ENCODE measurements at places on chromosomes 11 and 22. TPM values are rescaled to one million over a fixed set of nuclear protein-coding genes. Genes with fewer than 3 reads are reported as not detected.

KCNQ1 gene
- 20.9 TPM for polyA plus RNA-seq

DNA sequence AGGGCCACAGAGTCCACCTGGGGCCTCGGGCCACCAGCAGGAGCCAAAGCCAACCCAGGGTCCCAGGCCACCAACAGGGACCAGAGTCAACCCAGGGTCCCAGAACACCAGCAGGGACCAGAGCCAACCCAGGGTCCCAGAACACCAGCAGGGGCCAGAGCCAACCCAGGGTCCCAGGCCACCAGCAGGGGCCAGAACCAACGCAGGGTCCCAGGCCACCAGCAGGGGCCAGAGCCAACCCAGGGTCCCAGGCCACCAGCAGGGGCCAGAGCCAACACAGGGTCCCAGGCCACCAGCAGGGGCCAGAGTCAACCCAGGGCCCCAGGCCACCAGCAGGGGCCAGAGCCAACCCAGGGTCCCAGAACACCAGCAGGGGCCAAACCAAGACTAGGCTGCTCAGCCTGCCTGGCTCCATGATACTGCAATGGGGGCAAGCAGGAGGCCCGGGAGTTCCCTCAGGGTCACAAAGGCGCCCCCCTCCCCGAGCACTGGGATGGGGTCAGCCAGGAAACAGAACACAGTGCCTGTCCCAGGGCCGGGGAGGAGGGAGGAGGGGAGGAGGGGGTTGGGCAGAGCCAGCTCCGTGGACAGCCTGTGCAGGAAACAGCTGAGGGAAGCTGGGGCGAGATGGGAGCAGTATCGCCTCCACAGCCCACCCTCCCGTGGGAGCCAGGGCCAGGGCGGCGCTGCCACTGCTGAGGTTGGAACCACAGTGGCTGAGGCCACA is 62.0 kb upstream of the PRR5 start:
- H3K36me3 ChIP-seq: no peaks in the 10 kb centered on the region
- DNase-seq: no peak
- no peak overlapping the region for H3K27ac ChIP-seq

DNA sequence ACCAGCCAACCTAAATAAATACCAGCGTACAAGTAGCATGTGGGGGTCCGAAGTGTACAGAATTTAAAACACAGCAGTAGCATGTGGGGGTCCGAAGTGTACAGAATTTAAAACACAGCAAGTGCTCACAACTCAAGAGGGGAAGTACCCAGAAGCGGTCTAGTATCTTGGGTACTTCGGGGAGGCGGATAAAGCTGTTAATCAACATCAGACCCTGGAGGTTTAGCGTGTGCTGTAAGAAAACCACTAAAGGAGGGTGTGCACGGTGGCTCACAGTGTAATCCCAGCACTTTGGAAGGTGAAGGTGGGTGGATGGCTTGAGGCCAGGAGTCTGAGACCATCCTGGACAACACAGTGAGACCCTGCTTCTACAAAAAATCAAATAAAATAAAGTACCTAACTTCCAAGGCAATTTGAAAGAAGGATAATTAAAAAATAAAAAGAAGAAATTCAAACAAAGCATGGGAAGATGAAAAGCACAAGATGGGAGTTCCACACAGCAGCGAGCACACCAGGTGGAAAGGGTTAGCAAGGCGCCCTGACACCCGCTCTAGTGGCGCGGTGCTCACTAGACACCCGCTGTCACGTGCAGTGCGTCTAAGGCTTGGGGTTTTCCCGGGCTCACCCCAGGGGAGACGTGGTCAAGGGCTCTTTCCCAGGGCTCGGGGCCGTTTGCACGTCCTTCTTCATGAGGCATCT is 35.0 kb upstream of the MOB2 start:
- H3K4me1 ChIP-seq: peaks cover 9% of the 10 kb centered on the region
- H3K27ac ChIP-seq: no peak overlapping the region
- H3K36me3 ChIP-seq: no peaks in the 10 kb centered on the region

DNA sequence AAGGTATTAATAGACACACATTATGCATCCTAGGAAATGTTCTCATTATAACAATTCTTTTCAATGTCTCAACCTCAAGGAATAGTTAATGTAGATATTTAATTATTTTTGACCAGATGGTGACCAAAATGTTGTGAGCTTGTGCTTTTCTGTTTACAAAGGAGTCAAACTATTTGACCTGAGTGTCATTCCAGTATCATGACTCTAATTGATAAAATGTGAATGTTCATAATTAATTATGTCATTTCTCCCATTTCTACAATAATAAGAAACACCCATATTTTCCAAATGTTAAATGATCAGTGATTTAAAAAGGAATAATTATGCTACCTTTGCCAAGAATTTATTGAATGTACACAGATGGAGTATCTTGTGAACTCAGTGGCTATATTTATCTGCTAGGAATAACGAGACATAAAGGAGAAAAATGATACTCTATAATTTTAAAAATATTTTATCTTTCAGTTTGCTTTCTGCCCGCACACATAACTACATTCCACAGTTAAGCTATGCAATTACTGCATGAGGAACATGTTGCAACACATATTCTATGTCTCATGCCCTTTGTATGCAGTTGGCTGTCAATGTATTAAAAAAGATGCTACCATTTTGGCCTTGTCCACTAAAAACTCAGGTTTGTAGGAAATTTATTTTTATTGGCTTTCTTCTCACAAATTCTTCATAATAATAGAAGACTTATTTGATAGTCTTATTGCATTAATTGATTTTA is 376.7 kb upstream of the CCDC179 start:
- DNase-seq: no peak
- no peak overlapping the region for H3K4me3 ChIP-seq
- no peak overlapping the region for H3K27ac ChIP-seq
- no peaks in the 10 kb centered on the region for H3K27me3 ChIP-seq

DNA sequence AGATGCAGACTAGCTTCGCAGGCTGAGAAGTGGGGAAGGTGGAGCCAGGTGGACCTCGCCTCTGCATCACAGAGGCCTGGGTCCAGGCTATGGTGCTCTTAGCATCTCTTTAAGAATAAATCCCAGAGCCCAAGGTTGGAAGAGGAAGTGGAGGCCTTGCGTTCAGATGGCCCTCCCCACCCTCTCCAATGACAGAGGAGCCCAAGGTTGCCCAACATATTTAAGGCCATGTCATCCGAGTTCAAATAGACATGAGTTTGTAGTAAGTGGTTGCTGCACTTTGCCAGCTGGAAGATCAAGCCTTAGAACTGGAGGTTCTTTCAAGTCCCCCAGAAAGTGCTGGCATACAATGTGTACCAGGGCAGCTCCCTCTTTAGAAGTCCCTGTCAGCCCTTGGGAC is 47.1 kb upstream of the HORMAD2 start:
- no peak overlapping the region for H3K4me3 ChIP-seq
- H3K36me3 ChIP-seq: peaks cover 8% of the 10 kb centered on the region
- H3K4me1 ChIP-seq: no peaks in the 10 kb centered on the region
- no peak overlapping the region for H3K27ac ChIP-seq

DNA sequence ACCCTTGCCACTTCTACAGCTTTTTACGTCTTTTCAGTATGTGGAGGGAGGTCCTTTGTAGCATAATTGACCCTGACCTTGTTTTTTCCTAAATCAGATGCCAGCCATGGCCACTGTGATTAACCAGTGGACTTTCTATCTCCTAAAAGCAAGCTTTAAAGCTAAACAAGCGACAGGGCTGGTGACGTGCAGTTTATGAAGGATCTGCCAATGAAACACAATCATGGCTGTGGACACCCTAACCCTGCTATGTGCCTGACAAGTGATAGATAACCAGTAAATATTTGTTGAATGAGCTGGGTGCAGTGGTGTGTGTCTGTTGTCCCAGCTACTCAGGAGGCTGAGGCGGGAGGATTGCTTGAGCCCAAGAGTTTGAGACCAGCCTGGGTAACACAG is 64.2 kb downstream of the LIF start:
- no peak overlapping the region for H3K27ac ChIP-seq
- H3K4me3 ChIP-seq: no peak overlapping the region
- no peak for DNase-seq
- no peaks in the 10 kb centered on the region for H3K27me3 ChIP-seq
- no peaks in the 10 kb centered on the region for H3K36me3 ChIP-seq
- H3K4me1 ChIP-seq: no peaks in the 10 kb centered on the region

GRCh38 chr11:120197251-120197891 is 13.5 kb upstream of the OAF start:
- no peak overlapping the region for H3K27ac ChIP-seq
- H3K36me3 ChIP-seq: no peaks in the 10 kb centered on the region
- H3K27me3 ChIP-seq: no peaks in the 10 kb centered on the region
- DNase-seq: no peak

LMNTD2 gene
- 2.3 TPM for polyA plus RNA-seq

DNA sequence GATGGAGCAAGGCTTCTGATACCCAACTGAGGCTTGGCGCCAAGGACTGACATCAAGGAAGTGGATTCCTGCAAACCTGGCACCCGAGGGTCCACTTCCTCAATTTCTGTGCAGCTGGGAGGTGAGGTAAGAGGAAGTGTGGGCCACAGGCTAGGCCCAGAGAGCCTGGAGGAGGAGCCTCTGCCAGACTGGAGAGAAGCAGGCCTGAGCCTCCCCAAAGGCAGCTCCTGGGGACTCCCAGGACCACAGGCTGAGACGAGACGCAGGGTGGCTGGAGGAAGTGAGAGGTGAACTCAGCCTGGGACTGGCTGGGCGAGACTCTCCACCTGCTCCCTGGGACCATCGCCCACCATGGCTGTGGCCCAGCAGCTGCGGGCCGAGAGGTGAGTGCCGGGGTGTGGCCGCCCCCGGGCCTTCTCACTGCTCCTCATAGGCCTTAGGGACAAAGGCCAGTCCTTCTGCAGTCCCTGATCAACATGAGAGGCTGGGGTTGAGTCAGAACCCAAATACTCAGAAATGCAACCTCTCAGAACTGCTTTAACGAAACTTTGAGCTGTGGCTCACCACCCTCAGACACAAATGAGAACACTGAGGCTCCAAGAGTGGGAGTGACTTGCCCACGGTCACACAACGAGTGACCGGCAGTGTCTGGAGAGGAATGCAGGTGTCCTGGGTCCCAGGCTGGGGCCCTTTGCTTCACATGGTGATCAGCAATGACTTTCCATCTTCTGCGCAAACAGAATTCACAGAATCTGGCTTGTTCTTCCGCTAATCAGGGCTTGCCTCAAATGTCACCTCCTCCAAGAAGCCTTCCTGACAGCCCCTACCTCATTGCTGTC is at the start of gene NCF4:
Gene NCF4 (plus strand): TSS at position 186 of the 839 bp plus-strand sequence. CDS start 166 bp downstream, at position 352.
- H3K27ac ChIP-seq: no peak within 1 kb of the TSS
- no peak within 1 kb of the TSS for H3K4me3 ChIP-seq
- H3K27me3 ChIP-seq: no peaks in the 10 kb centered on the region
- peaks cover 3% of the 10 kb centered on the region for H3K4me1 ChIP-seq

DNA sequence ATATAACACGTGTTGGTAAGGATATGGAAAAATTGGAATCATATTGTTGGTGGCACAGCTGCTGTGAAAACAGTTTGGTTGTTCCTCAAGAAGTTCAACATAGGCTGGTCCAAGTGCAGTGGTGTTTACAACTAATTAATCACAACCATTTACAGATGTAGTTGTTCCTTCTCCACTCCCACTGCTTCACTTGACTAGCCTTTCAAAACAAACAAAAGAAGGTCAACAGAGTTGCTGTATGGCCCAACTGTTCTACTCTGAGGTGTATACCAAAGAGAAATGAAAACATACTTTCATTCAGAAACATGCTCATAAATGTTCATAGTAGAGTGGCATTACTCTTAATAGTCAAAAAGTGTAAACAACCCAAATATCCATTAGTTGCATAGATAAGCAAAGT is 36.6 kb upstream of the ACAT1 start:
- no peaks in the 10 kb centered on the region for H3K4me1 ChIP-seq
- H3K27me3 ChIP-seq: no peaks in the 10 kb centered on the region
- no peak for DNase-seq
- H3K4me3 ChIP-seq: no peak overlapping the region

DNA sequence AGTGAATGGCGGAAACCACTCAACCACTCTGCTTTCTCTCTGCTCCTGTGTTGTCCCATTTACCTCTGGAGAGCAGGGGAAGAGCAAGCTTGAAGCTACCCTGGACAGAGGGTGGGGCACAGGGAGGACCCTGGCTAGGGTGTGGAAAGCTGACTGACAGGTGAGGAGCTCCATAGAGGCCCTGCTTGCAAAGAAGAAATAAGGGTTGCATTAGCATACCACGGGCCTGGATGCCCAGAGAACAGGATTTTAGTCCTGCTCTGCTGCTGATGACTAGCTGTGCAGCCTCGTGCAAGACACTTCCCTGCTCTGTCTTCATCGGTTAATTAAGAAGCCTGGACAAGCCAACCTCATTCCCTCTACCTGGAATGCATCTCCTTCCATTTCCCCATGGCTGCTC is 135.0 kb downstream of the BUD13 start:
- no peak for DNase-seq
- no peak overlapping the region for H3K4me3 ChIP-seq
- H3K4me1 ChIP-seq: no peaks in the 10 kb centered on the region
- H3K36me3 ChIP-seq: no peaks in the 10 kb centered on the region

GRCh38 chr11:99887481-99887880 is 799.6 kb upstream of the ARHGAP42 start:
- H3K27ac ChIP-seq: no peak overlapping the region
- no peak overlapping the region for H3K4me3 ChIP-seq
- no peaks in the 10 kb centered on the region for H3K36me3 ChIP-seq
- H3K27me3 ChIP-seq: no peaks in the 10 kb centered on the region
- no peak for DNase-seq
- no peaks in the 10 kb centered on the region for H3K4me1 ChIP-seq

CDON gene
- 0.69 TPM for polyA plus RNA-seq

OR8D4 gene
- polyA plus RNA-seq: not detected

P2RY2 gene
- polyA plus RNA-seq: not detected

SCGB1D4 gene
- not detected for polyA plus RNA-seq

GRCh38 chr11:72635309-72635915 is 38.8 kb downstream of the PDE2A start:
- H3K4me3 ChIP-seq: no peak overlapping the region
- H3K27me3 ChIP-seq: no peaks in the 10 kb centered on the region
- H3K36me3 ChIP-seq: no peaks in the 10 kb centered on the region
- no peaks in the 10 kb centered on the region for H3K4me1 ChIP-seq
- no peak overlapping the region for H3K27ac ChIP-seq

DNA sequence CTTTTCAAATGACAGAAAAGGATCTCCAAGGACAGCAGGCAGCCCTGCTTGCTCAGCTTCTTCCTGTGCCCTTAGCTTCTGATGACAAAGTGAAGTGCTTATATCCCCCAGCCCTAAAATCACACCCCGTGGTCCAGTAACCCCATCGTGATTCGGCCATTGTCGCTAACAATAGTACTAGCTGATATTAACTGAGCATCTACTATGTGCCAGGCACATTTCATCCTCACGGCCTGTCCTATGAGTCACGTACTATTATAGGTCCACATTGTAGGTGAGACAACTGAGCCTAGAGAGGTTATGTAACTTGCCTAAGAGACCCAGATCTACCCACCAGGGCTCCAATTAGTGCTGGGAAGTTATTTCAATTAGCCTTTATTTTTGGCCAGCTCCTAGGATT is 6.1 kb downstream of the SCN4B start:
- peaks cover 4% of the 10 kb centered on the region for H3K27me3 ChIP-seq
- no peak overlapping the region for H3K27ac ChIP-seq
- no peaks in the 10 kb centered on the region for H3K36me3 ChIP-seq
- H3K4me3 ChIP-seq: no peak overlapping the region

DNAJB7 gene
- polyA plus RNA-seq: 0.10 TPM

GRCh38 chr11:14359501-14360031 is 583 bp upstream of the RRAS2 start:
- no peaks in the 10 kb centered on the region for H3K36me3 ChIP-seq
- no peak for DNase-seq
- no peak overlapping the region for H3K27ac ChIP-seq
- H3K4me3 ChIP-seq: peak overlapping the region; percentile 52
